ENCODE measurements at places on chromosomes 5 and 9.

DNA sequence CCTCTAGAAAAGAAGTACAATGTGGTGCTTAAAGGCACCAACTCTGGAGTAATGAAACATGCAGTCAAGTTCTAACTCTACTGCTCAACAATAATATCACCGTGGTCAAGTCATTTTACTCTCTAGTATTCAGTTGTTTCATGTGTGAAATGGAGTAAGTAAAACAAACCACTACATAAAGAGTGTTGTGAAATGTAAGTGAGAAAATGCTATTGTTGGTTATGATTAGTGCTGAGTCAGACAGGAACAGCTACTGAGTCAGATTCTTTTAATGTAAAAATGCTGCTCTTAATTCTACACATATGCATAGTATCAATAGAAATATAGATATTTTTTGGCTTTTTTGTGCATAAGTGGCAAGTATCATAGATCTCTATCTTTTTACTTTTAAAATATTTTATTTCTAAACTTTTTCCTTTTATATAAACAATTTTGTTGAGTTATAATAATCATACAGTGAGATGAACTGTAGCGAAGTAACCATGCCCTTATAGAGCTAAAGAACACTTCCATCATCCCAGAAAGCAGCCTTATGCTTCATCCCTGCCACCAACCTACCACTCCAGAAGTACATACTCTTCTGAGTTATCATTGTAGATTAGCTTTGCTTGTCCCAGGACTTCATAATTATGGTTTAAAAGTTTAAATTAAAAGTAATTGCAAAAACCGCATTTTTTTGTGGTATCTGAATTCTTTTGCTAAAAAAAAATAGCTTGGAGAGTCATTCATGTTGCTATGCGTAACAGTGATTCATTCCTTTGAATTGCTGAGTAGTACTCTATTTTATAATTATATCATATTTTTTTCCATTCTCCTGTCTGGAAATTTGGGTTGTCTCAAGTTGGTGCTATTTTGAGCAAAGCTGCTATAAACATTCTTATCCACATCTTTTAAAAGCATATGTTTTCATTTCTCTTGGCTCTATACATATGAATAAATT is 548.2 kb upstream of the CLINT1 start:
- no peak for DNase-seq

DNA sequence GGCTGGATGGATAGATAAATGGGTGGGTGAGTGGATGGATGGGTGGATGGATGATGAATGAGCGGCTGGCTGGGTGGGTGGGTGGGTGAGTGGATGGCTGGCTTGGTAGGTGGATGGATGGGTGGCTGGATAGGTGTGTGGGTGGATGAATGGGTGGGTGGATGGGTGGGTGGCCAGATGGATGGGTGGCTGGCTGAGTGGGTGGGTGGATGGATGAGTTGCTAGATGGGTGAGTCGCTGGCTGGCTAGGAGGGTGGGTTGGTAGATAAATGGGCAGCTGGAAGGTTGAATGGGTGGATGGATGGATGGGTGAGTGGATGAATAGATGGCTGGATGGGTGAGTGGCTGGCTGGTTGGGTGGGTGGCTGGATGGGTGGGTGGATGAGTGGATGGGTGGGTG is 27.9 kb upstream of the CEP72 start:
- DNase-seq, result no peak

DNA sequence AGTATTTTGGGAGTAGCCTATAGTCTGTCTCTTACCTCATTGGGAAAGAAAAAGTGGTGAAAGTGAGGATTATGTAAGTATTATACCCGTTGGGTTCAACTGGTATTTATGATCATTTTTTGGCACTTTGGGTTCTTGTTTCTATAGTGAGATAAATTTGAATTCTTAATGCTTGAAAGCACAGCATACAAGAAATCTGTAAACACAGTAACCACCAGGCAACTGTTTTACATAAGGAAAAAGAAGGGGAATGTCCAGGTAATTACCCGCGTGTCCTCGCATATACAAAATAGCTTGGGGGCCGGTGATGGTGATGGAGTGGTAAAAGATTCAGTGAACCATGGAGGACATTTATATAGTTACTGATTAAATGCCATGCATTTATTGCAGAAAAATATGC is 60.5 kb downstream of the BASP1 start:
- peak; percentile 28 for DNase-seq

- DNase-seq, result no peak
Observed at GRCh38 chr9:116706310-116707290, 19.5 kb downstream of the TRIM32 start.
